ENCODE measurements at places on chromosomes 4 and X.
A peak's percentile ranks its signal among the peaks of the same experiment; 100 is the strongest.

GRCh38 chrX:53084863-53085262 is 2.7 kb downstream of the TSPYL2 start:
- no peak for DNase-seq

DNA sequence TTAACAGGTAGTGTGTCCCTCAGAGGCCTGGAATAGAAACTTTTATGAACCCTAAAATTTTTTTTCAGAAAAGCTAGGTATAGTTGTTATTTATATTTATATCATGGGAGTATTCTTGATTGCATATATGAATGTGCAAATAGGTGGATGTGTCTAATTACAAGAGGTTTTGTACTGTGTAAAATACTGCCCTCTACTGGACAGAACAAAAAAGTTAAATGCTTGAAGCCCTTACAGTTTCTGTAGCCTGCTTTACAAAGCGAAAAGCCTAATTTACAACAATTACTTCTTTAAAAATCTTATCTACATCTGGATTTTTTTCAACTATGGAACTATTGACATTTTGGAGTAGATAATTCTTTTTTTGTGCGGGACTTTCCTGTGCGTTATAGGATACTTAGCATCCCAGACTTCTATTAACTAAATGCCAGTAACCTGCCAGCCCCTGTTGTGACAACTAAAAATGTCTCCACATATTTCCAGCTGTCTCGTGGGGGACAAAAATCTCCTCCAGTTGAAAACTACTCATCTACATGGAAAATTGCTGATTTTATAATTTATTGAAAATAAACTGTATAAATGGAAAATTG is 35.1 kb downstream of the ENPEP start:
- peak; percentile 76 for DNase-seq

DNA sequence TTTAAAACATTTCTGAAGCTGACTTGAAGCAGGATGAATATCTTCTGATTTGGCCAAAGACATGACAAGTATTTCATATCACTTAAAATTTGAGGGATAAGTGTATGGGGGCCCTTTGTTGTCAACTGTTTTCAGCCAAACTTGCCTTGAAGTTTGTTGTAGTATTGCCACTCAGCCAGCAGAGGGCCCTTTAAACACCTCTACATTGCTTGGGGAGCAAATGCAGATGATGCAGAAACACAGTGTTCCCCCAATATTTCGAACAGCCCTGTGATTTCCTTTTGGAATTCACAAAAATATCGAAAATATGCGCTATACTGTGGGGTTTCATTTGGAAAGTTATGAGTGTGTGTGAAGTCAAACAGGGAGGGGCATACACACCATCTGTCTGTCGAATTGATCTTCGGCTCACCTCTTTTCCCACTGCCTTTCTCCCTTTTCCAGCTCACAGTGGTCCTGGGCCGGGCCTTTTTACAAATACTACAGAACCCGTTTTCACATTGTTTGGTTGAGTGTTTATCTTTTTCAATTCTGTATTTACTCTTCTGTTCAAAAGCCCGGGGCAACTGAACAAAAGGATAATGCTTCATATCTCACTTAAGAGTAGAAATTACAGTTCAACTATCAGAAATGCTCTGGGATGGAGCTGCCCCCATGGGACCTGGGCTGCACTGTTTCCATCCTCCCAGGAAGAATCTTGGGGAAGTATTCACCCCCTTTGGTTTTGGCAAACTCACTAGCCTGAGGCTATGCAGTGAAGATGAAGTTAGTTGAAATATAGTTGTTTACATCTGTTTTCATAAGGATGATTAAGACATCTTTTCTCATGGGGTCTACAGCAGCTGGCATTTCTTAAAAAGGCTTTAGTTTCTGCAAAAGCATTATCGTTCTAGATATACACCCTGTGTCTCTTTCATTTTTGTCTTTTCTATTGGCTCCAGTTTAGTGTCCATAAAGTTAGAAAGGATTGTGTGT is 137.6 kb downstream of the EGF start:
- peak; percentile 62 for DNase-seq

GRCh38 chr4:77347351-77347966 is 190.5 kb downstream of the CCNG2 start:
- no peak for DNase-seq

- DNase-seq: peak; percentile 33
Observed at GRCh38 chr4:145935253-145936141, 3.1 kb downstream of the ZNF827 start.

GRCh38 chr4:83639849-83640493 is 104.1 kb downstream of the GPAT3 start:
- peak; percentile 90 for DNase-seq

DNA sequence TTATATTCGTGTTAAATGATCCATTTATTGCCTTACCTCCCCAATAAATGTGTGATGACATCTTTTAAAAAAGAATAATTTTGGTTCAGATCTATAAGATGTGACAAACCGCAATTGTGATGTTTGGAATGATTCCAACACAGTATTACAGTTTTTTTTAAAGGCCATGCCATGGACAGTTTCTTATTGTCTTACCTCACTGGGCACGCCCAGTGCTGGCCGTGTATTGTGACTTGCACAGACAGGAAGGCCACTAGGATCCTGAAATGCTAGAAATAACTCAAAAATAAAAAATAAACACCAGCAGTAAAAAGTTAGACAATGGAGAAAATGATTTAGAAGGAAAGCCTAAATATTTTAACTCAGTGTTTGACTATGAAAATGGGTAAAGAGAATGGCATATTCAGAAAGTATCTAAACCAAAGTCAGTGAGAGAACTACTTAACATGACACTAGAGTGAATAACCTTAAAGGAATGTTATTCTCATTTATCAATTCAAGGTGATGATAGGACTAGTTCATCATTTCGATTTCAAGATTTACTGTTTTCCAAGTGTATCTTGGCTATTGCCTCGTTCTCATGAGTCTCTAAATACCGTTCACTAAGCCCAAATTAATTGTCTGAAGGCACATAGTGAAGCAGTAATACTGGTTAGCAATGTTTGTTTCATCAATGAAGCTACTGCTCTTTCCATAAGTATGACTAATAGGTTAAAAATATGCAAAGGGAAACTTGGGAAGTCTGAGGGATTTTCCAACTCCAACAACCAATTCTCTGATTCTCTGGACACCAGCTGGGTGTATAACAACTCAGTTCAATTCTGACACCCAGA is 46.1 kb upstream of the VEGFC start:
- peak; percentile 59 for DNase-seq

DNA sequence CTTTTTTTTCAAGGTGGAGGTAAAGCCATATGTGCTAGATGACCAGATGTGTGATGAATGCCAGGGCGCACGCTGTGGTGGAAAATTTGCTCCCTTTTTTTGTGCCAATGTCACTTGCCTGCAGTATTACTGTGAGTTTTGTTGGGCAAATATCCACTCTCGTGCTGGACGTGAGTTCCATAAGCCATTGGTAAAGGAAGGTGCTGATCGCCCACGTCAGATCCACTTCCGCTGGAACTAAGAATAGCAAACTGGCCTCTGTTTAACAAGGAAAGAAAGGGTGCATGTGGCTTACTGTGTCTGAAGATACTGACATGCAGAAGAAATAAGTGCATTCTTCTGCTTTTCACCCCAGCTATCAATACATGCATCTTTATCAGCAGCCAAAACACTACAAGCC is 63.9 kb downstream of the CPEB2 start:
- no peak for DNase-seq

DNA sequence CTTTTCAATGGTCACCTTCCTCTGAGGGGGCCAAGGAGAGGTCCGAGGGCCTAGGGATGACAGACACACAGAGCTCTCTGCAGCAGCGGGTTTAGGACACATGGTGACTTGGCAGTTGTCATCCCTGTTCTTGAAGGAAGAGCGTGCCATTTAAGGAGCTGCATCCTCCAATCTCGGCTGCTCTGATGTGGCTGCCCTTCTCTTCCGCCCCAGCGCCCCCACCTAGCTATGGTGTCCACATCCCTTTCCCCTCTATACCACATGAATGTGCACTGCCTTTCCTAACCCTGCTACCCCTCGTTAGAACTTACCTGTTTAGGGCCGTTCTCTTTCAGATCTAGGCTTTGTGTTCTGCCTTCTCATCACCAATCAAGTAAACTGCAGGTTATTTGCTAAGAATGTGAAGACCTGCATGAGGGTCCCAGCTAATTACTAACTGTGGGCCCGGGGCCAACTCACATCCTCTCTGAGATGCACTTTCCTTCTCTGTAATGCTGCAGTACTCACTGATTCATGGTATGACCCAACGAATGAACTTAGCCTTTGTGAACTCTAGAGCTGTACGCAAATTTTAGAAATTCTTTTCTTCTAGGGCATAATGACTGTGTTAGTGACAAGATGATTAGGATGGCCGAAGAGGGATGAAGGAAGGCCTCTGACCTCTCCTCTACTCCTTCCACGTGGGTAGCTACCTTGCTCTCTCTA is 38.2 kb downstream of the CHST7 start:
- DNase-seq: no peak
